ENCODE measurements at places on chromosomes 1 and 21.

DNA sequence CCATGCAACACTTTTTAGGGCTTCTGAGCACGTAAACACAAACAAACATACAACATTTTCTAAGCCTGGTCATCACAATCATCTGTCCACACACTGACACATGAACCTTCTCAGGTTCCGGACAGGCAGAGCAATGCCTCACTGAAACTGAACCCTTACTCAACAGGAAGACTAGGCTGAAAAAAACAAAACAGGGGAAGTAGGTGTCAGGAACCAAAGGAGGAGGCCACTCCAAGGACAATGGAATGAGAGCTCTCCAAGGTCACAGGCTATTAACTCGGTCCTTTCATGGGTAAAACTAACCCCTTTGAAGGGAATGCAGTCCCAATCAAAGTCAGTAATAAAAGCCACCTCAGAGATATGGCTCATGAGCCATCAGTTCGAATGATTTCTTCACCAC is 76.6 kb downstream of the FAM78B start:
- no peak for DNase-seq

- DNase-seq = peak; percentile 63
Measured at GRCh38 chr1:22705586-22705985, 5.1 kb upstream of the EPHB2 start.

DNA sequence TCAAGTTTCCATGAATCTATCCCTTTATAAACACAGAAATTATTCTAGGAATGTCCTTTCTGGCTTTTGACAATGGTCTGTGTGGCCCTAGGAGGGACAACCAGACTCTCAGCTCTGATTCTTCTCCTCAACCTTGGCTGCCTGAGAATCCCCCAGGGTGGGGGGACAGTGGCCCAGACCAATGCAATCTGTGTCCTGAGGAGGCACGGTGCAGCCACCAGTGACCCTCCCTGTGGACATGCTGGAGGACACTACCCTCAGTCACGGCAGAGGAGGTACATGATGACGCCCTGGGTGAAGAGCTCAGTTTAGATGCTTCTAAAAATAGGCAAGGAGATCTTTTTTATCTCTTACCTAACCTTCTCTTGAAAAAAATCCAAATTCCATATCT is 91.7 kb downstream of the PGBD5 start:
- no peak for DNase-seq

DNA sequence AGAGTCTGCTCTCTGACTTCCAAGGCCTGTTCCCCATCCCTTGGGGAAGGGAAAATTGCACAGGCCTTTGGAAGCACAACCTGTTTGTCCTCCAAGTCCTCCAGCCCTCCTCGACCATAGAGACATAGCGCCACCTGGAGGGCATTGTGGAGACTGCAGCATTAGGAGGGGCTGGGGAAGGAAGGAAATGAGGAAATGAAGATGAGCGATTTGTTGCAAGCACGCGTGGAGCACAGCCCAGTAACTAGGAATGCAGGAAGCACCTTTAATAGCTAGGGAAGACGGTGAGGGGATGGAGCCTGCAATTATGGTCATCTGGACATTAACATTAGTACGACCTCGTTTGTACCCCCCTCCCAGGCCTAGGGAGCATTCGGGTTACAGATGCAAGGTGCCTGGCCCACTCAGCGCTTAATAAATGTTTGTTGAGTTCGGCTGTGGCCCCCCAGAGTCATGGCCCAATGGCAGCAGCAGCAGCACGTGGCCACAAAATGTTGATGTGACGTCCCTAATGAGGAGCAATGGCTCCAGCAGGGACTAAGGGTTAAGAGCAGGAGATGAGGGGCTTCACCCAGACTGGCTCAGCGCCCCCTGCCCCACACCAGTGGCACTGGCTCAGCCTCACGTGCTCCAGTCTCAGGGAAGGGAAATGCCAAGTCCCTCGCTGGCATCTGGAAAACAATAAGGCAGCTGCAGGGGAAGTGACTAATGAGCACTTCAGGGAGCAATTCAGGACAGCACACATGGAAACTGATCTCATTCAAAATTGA is 8.0 kb upstream of the CAMK2N1 start:
- DNase-seq = peak; percentile 92

DNA sequence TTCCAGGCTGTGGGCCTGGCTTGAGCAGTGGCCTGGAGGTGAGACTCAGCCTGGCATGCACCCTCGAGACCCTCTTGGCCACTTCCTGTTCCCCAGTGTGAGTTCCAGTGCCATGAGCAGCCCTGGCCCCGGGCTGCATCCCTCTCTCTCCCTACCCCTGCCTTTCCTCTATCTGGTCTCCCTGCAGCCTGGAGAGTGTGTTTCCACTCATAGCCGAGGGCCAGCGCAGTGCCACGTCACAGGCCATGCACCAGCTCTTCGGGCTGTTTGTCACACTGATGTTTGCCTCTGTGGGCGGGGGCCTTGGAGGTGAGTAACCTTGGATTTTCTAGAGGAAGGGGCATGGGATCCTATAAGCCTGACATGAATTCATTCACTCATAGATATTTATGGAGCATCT is 13.6 kb downstream of the RHBG start:
- DNase-seq = no peak

GRCh38 chr1:178037510-178038253 is 56.2 kb upstream of the RASAL2 start:
- peak; percentile 89 for DNase-seq

DNA sequence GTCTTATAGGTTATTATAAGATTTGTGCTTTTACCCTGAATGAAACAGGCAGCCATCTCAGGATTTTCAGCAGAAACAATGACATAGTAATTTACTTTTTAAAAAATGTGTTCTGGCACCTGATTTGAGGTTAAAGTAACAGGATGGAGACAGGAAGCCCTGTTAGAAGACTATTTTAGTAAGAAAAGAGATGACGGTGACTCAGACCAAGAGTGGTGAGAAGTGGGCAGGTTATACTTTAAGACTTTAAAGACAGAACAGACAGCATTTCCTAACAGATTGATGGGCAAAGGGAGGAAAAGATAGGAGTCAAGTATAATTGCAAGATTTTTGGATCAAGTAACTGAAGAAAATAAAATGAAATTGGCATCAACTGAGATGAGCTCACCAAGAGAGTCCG is 436.8 kb upstream of the NR5A2 start:
- DNase-seq = no peak

DNA sequence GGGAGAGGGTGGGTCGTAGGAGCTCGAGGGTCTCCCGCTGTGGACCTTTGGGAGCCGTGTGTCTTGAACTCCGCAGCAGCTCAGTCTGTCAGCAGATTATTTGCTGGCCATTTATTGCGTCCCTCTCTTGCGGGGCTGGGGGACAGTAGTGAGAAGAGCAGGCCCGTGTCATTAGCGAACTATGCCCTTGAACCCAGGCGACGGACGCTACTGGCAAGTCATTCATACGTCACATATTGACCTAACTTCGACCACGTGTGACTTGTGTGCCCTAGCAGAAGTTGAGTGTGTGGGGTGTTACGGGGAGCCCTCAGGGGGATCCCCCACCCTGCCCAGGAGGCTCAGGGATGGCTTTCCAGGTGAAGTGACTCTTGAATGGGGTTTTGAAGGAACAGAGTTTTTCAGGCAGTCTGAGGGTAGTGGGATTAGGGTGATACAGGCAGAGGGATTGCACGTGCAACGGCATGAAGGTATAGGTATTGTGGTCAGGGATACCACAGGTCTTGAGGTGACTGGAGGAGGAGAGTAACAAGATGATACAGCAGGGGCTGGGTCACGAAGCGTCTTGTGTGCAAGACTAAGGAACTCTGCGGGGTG is 13.0 kb downstream of the RCC1 start:
- peak; percentile 63 for DNase-seq

DNA sequence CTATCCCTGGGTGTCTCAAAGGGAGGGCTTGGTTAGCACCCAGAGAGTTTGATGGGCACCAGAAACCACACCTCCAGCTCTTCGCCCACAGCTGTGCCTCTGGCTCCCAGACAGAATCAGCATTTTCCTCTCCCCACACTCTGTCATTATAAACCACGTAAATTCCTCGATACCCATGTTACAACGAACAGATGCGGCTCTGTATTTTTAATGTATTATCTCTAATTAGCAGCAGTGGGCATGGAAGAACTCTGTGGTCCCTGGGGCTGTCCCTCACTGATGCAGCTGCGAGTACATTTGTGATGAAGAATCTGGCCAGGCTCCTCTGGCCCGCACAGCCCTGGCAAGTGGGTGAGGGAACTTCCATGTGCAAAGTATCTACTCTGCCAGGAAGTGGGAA is 10.8 kb downstream of the HMGB4 start:
- no peak for DNase-seq

- DNase-seq = peak; percentile 69
Measured at GRCh38 chr1:27525296-27526272, 35.6 kb upstream of the WASF2 start.

GRCh38 chr1:99004861-99005442 is at the start of gene PLPPR5:
Gene PLPPR5 (minus strand): TSS chr1:99004861. CDS start chr1:99004671, 190 bp downstream.
- DNase-seq = no peak

GRCh38 chr1:82858031-82858430 is 1057.3 kb downstream of the ADGRL2 start:
- no peak for DNase-seq

- DNase-seq = no peak
Measured at GRCh38 chr1:167973832-167974231, 37.0 kb upstream of the MPC2 start.
